Activated naive CD8-positive, alpha-beta T cell treated with anti-CD3 and anti-CD28 coated beads, Interleukin-2, amount 50 U/mL, for 16 hours (primary cell): ENCODE measurements at places on chromosomes 1 and 21.

DNA sequence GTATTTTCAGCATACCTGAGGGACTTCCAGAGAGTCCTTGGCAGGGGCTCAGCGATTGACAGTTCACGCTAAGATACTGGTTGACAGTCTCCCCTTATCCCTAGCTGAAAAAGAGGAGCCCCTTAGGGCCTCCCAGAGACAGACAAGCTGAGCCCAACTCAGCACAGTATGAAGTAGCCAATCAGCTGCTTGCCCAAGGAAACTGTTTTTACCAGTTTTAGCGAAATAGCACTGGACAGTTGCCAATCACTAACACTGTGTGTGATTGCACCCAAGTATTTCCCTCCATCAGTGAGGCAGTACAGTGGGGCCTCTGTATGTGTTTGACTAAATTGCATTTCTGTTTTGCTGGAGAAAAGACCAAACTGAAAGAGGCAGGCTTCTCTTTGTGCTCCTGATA lies 27.0 kb downstream of the KHDRBS1 start:
- no peak for DNase-seq

- DNase-seq = no peak
These were observed 20.7 kb downstream of the NADK start for GRCh38 chr1:1757422-1758058.

DNA sequence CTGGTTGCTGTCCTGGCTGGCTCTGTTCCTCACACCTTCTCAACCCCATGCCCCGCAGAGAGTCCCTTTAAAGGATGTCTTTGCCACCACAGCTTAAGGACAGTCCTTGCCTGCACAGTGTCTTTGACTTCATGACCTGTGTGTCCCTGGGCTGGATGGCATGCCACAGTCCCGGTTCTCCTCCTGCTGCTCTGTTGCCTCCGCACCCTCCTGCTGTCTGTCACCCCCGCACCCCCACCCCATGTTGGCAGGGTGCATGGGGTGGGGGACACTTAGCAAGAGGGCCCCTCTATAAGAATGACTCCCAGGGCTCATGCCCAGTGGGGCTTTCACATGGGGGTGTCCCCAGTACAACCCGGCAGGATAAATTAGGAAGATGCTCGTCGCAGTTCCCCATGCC lies 41.6 kb upstream of the PADI1 start:
- DNase-seq = no peak

GRCh38 chr1:17697458-17697857 lies 57.7 kb upstream of the ACTL8 start:
- DNase-seq = no peak

GRCh38 chr1:229835226-229835625 lies 209.2 kb downstream of the URB2 start:
- DNase-seq = no peak

DNA sequence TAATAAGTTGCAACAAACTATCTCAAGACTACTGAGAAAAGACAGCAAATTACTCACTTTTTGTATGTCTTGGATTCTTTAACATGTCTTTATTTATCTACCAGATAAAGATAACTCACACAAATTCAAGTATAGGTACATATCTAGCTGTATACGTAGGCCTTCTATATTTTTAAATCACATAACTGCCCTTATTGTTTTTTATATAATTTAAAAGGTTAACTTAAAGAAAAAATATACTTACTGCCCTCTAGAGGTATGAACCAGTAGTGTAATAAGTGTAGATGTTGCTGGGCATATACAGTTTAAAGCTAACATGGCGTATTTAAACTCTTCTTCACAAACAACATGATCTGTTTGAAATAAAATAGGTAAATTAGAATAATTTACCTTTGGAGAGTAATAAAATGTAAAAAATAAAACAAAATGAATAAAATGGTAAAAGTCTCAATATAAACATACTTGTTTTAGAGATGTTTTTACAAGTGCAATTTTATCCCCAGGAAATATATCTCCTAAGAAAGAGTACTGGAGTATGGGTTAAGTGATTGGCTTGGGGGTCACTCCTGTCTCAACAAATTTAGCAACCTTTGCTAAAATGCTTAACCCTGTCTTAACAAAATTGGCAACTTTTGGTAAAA lies 235.2 kb downstream of the KCNT2 start:
- DNase-seq = no peak

- DNase-seq = no peak
These were observed 80.6 kb upstream of the IPO9 start for GRCh38 chr1:201748335-201748734.

- DNase-seq = no peak
These were observed 1748.6 kb downstream of the BRINP3 start for GRCh38 chr1:188729039-188729438.

DNA sequence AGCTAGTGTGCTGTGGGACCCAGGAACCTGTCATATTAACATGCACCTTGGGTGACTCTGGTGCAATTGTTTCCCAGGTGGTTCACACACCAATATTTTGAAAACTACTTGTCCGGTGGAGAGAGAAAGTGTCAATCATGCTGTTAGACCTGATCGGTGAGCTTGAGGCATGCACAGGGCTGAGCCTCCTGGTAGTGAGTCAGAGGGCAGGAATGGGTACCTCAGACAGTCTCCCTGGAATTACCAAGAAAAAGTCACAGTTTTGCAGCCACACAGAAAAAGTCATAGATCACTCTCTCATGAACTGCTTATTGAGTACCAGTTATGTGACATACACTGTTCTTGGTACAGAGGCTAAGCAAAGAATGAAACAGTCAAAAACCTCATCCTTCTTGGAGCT lies 140.1 kb upstream of the NFIA start:
- DNase-seq = no peak

DNA sequence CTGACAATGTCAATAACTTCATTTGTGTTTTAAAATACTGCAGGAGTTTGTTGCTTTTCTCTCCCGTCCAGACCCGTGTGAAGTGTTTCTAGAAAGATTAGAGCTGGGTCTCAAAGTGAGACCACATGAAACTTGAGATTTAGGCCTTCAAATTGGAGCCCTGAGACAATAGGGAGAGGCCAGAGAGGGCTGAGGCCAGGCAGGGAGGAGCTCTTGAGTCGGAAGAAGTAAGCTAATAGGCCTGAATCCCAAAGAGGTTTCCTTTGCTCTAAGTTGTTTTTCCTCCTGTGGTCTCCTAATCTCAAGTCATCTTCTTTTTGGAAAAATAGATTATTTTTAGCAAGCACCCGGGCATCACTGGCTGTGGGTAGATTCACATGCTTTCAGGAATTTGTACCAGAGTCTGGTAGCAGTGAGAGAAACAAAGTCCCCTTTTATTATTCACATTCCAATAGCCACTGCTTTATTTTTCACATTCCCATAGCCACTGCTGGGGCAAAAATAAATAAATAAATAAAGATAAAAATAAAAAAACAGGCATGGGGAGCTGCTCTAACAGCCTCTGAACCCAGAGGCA lies 25.6 kb downstream of the CD244 start:
- DNase-seq = no peak

GRCh38 chr1:168917796-168918195 lies 188.7 kb upstream of the ATP1B1 start:
- no peak for DNase-seq

DNA sequence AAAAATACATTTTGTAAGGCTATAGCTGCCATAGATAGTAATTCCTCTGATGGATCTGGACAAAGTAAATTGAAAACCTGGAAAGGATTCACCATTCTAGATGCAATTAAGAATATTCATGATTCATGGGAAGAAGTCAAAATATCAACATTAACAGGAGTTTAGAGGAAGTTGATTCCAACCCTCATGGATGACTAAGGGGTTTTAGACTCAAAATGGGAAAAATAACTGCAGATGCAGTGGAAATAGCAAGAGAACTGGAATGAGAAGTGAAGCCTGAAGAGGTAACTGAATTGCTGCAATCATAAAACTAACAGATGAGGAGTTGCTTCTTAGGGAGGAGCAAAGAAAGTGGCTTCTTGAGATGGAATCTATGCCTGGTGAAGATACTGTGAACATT lies 230.8 kb downstream of the KCTD3 start:
- DNase-seq = no peak

DNA sequence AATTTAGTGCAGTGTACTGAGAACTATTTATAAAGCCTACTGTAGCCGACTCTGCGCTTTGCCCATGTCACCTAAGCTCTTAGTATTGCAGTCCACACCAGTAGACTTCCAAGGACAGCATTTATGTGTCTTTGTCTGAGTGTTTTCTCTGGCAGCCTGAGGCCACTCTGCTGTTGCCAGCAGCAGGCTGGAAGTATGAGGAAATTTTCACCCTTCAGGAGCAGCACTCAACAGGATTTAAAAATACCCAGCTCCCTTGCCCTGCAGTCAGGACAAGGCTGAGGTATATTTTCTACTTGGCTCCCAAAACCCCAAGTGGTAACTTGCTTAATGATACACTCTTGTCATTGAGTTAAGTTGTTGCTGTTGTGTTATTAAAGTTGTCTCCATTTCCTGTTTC lies 230.1 kb downstream of the SRGAP2C start:
- no peak for DNase-seq

GRCh38 chr1:11207898-11208611 lies 18.9 kb downstream of the ANGPTL7 start:
- DNase-seq = no peak

DNA sequence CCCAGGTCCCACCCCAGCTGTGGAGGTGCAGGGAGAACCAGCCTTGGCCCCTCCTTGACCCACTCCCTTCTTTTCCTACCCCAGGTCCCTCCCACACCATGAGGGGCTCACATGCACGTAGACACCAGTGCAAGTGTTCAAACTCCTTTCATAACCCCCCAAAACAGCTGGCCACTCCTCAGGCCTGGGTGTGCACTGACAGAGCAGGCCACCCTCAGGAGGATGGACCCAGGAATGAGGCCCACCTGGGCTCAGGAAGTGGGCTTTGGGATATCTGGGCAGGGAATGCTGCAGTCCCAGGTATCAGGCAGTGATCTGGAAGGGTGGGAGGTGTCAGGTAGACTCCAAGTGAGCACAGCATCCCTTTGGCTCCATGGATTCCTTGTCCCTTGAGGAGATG lies 723.8 kb downstream of the MATN1 start:
- no peak for DNase-seq

- DNase-seq = no peak
These were observed 3.0 kb downstream of the MFAP2 start for GRCh38 chr1:16977377-16977776.

GRCh38 chr1:19353596-19353995 lies 41.5 kb downstream of the SLC66A1 start:
- DNase-seq = no peak

DNA sequence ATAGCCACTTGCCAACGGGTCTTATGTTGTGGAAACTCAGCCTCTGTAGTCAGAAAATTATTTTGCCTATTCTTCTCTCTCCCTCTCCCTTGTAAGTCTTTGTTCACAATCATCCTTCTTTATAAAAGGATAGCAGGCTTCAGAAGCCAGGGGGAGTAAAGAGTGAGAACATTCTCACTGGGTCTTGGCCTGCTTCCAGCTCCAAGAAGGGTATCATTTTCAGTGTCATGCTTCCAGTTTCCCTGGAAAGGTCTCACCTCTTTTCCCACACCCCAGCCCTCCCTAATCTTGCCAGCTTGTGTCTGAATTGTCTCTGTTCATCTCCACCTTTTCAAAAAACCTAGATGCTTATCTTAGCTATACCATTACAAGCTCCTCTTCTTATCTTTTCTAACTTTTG lies 346.2 kb upstream of the LRRC7 start:
- no peak for DNase-seq

DNA sequence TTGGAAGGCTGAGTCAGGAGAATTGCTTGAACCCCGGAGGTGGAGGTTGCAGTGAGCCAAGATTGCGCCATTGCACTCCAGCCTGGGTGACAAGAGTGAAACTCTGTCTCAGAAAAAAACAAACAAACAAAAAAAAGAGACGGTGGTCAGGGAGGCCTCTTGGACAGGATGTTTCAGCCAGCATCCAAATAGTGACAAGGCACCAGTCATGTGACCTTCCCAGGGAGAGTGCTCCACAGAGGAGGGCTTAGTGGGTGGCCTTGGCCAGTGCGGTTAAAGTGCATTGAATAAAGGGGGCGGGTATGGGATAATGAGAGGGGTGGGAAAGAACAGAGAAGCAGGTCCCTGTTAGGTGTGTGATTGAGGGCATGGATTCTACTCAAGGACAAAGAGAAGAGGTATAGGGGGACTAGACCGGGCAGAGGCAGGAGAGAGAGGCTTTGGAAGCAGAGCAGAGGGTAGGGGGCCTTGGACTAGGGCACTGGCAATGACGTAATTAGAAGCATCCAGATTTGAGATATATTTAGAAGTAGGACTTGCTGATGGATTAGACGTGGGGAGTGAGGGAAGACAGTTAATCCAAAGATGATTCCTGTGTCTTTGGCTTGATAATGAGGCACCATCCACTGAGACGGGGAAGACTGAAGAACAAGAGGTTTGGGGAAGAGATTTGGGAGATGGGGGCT lies 12.0 kb upstream of the RYR2 start:
- DNase-seq = no peak

- no peak for DNase-seq
These were observed 6.1 kb downstream of the SLC25A44 start for GRCh38 chr1:156200044-156200443.

DNA sequence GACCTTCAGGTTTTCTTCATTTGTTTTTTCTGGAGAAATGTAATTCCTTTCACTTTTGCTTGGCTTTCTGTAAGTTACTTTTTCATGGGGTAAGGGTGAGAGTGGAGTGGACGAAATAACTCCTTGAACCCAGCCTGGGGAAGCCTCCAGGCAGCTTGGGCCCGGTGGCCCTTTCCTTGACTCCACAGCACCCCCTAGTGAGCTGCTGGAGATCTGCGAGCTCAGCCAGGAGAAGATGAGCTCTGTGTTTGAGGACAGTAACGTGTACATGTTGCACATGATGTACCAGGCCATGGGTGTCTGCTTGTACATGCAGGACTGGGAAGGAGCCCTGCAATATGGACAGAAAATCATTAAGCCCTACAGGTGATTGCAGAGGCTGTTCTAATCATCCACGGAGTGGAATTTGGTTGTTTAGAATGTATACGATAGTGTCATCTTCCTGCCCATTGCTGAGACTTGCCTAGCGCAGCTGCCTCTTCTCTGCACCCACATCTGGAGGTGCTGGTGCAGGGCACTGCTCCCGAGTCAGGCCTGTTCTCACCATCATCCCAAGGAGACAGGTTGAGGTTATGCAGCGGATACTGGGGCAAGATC lies 51.0 kb downstream of the SMYD2 start:
- no peak for DNase-seq

- no peak for DNase-seq
These were observed 13.5 kb downstream of the RUNX1 start for GRCh38 chr21:35035581-35035980.

GRCh38 chr1:230589951-230590350 lies 52.3 kb upstream of the COG2 start:
- DNase-seq = no peak

GRCh38 chr1:236938760-236939159 lies 65.5 kb downstream of the MT1HL1 start:
- no peak for DNase-seq

GRCh38 chr1:33692206-33693188 lies 171.4 kb upstream of the HMGB4 start:
- no peak for DNase-seq

- DNase-seq = peak; percentile 17
These were observed 20.8 kb downstream of the PHLDA3 start for GRCh38 chr1:201447903-201448871.

GRCh38 chr1:209931141-209931540 lies 6.9 kb upstream of the SYT14 start:
- DNase-seq = no peak

- no peak for DNase-seq
These were observed 30.1 kb downstream of the CDKN2C start for GRCh38 chr1:51000160-51000559.
